A673 (cell line): ENCODE measurements at places on chromosomes 12 and 14. TPM values are rescaled to one million over a fixed set of nuclear protein-coding genes. Genes with fewer than 3 reads are reported as not detected.

DNA sequence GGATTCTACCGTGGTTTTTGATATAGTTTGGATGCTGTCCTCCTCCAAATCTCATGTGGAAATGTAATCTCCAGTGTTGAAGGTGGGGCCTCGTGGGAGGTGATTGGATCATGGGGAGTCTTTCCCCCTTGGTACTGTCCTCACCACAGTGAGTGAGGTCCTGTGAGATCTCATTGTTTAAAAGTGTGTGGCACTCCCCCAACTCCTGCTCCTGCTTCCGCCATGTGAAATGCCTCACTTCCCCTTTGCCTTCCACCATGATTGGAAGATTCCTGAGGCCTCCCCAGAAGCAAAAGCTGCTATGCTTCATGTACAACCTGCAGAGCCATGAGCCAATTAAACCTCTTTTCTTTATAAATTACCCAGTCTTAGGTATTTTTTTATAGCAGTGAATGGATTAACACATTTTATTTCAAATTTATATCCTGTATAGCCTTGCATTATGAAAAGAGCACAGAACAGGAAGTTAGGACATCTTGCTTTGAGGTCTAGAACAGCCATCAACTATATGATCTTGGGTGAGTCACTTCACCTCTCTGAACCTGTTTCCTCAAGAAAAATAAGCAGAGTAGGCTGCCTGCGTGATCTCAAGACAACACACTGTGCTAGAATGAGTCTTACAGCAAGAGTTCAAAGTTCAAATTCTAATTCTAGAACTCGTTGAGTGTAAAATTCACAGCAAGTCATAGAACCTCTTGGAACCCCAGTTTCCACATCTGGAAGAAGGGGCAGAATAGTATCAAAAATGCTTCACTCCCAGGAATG is 160.9 kb upstream of the EEA1 start:
- DNase-seq = peak; percentile 50

DNA sequence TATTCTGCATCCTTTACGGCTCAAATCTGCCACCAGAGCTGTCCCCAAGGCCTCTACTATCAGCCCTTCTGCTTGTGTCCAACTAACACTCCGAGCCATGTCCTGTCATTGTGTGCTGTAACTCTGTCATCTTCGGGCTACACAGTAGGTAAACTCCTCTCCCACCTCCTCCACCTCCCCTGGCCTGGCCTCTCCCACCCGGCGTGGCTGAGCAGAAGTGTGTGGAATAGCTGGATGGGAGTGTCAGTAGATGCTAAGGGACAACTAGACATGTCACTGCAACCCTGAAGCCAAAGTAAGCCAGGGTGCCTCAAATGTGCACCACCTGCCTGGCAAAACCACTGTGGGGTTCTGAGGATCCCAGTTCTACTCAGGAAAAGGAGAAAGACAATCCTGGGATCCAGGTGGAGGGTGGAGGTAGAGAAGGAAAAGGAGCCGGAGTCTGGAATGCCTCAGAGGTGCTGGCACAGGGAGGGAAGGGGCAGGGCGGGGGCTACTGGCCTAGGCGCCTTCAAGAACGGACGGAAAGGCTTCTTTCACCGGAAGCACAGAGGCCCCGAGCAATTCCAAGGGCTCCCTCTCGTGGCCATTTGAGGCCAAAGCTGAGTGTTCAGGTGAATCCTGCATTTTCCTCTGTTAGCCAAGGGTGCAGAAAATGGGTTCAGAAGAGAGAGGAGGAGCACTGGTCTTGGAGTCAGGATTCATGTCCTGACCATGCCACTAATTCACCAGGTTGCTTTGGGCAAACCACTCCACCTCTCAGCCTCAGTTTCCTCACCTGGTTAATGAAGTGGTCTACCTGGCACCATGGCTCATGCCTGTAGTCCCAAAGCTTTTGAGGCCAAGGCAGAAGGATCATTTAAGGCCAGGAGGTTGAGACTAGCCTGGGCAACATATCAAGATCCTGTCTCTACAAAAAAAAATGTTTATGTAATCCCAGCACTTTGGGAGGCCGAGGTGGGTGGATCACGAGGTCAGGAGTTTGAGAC is 20.5 kb upstream of the FAM181A start:
- DNase-seq = peak; percentile 71

DNA sequence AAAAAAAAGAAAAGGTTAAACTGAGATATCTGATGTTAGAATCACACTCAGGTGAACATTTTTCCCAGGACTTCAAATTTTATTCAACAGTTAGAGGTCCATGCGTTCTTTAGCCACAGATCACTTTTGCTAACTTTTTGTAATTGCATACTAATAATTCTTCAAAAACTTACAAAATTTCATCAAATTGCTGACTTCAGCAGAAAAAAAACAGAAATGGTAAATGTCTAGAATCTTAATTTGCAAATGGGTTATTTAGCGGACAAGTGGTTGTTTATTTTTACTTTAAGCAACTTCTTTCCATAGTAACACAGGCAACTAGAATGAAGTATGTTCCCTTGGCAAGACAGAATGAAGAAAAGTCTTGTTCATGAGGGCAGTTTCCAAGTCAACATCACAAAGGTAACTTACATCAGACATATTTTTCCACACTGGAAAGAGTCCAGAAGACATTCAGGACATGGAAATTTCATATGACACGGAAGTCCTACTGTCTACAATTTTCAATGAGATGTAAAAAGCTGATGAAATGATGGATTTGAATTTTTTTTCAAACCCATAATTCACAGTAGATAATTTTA is 62.5 kb upstream of the SOX5 start:
- no peak for DNase-seq

GRCh38 chr12:105120551-105120950 is 13.0 kb downstream of the WASHC4 start:
- no peak for DNase-seq

- DNase-seq = no peak
Observed at GRCh38 chr12:644818-645552, 18.3 kb downstream of the NINJ2 start.

GRCh38 chr12:129871991-129872972 is 31.5 kb downstream of the TMEM132D start:
- peak; percentile 2 for DNase-seq

DNA sequence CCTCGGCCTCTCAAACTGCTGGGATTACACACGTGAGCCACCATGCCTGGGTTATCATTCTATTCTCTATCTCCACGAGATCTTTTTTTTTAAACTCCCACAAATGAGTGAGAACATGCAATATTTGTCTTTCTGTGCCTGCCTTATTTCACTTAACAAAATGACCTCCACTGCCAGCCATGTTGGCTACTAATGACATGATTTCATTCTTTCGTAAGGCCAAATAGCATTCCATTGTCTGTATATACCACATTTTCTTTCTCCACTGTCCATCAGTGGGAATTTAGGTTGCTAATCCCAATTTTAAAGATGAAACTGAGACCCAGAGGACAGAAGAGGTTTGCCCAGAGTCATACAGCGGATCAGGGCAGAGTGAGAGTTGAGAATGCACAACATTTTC is 10.9 kb upstream of the TRPV4 start:
- no peak for DNase-seq

- no peak for DNase-seq
Observed at GRCh38 chr12:94566345-94566744, 84.0 kb downstream of the TMCC3 start.

DNA sequence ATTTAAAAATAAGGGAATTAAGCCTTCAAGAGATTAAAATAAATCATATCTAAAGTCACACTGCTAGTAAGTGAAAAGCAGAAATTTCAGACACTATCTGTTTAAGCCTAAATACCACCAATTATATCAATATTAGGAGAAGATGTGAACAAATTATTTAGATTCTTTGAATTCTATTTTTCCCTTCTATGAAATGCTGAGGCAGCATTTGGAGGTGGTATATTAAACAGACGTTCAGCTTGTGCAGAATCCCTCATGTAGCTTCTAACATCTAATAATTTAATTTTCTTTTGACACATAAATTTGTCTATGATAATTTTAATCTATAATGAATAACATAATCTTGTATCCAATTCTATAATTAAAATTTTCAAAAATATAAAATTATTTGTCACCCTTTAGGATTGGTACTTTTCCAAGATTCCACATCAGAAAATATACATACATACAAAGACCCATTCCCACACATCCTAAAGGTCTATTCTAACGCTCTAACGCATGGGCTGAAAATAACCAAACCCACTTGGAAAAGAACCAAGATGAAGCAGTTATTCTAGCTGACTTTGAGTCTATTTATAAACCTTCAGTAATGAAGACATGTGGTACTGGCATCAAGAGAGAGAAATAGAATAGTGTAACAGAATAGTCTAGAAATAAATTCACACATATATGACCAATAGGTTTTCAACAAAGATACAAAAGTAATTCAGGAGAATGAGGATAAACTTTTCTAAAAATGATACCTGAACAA is 751.8 kb downstream of the GALC start:
- no peak for DNase-seq

DNA sequence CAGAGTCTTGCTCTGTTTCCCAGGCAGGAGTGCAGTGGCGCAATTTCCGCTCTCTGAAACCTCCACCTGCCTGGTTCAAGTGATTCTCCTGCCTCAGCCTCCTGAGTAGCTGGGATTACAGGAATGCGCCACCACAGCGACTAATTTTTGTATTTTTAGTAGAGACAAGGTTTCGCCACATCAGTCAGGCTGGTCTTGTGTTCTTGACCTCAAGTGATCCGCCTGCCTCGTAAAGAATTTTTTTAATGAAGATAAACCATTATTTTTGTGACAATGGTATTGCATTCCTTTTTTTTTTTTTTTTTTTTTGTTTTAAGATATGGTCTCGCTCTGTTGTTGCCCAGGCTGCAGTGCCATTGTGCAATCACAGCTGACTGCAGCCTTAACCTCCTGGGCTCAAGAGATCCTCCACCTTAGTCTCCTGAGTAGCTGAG is 25.8 kb downstream of the ACVR1B start:
- no peak for DNase-seq

DNA sequence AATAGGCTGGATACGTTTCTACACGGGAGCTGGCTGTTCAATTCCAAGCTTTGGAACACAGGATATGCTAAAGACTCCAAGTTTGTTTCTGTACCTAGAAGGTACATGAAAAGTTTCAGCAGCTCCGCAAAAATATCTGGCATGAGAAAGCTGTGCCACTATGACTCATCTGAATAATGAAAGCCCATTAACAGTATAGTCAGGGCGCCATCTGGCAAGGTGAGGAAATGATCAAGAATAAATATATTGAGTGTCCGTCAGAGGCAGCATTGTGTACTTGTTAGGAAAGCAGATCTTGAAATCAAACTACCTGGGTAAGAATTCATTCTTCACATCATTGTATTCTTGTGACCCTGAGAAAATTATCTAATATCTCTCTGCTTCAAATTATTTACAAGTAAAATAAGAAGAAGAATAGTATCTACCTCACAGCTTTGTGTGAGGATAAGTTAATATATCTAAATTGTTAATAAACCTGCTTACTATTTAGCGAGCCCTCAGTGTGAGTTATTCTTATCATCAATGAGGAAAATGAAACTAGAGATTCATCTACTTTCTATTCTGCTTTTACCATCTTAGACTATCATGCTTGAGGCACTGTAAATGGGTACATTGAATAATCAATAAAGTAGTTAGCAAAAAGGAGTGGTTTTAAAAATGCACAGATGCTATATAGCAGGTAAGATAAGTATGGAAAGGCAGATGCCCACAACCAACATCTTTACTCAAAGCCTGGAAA is 53.5 kb downstream of the FSCB start:
- peak; percentile 42 for DNase-seq

The ADCY6 gene
- total RNA-seq = 6.8 and 12.8 TPM in 2 replicates

The TTC9 gene
- 4.2 and 4.7 TPM in 2 replicates for total RNA-seq

The DNAI7 gene
- total RNA-seq = 0.73 TPM in 1 of 2 replicates, not detected in the other

The GRIP1 gene
- 1.9 and 3.6 TPM in 2 replicates for total RNA-seq

The TAS2R8 gene
- total RNA-seq = not detected in 2 replicates

The DAO gene
- not detected in 2 replicates for total RNA-seq
